Upper lobe of left lung (tissue), 6 donors: ENCODE measurements at places on chromosomes 13 and 19. TPM values are rescaled to one million over a fixed set of nuclear protein-coding genes. Genes with fewer than 3 reads are reported as not detected.
A peak's percentile ranks its signal among the peaks of the same experiment; 100 is the strongest.

GRCh38 chr19:47613165-47614020 lies 4.5 kb downstream of the BICRA start:
- no peaks in the 10 kb centered on the region for H3K36me3 ChIP-seq
- no peaks in the 10 kb centered on the region for H3K27me3 ChIP-seq
- no peak overlapping the region for H3K4me3 ChIP-seq
- no peak for DNase-seq
- peaks cover 33% of the 10 kb centered on the region for H3K4me1 ChIP-seq
- peak overlapping the region; percentile 58 for H3K27ac ChIP-seq

- no peak for DNase-seq
- H3K27me3 ChIP-seq = no peaks in the 10 kb centered on the region
- peaks cover 3% of the 10 kb centered on the region for H3K36me3 ChIP-seq
- H3K4me1 ChIP-seq = no peaks in the 10 kb centered on the region
- H3K4me3 ChIP-seq = no peak overlapping the region
- H3K27ac ChIP-seq = no peak overlapping the region
Measured at GRCh38 chr19:29988351-29988750, 46.3 kb downstream of the URI1 start.

GRCh38 chr13:73060251-73061160 lies 1.7 kb downstream of the KLF5 start:
- H3K4me3 ChIP-seq = peak overlapping the region; percentile 83
- no peaks in the 10 kb centered on the region for H3K36me3 ChIP-seq
- no peaks in the 10 kb centered on the region for H3K27me3 ChIP-seq

GRCh38 chr13:79659121-79659521 lies 178.2 kb downstream of the NDFIP2 start:
- no peak overlapping the region for H3K4me3 ChIP-seq
- H3K4me1 ChIP-seq = no peaks in the 10 kb centered on the region
- H3K36me3 ChIP-seq = no peaks in the 10 kb centered on the region

GRCh38 chr19:47720669-47721422 lies 7.6 kb downstream of the EHD2 start:
- peak overlapping the region; percentile 89 for H3K27ac ChIP-seq
- no peaks in the 10 kb centered on the region for H3K36me3 ChIP-seq
- no peak overlapping the region for H3K4me3 ChIP-seq
- H3K27me3 ChIP-seq = no peaks in the 10 kb centered on the region
- peaks cover 66% of the 10 kb centered on the region for H3K4me1 ChIP-seq
- no peak for DNase-seq

- no peaks in the 10 kb centered on the region for H3K27me3 ChIP-seq
- H3K36me3 ChIP-seq = peaks cover 17% of the 10 kb centered on the region
- no peak overlapping the region for H3K27ac ChIP-seq
- H3K4me3 ChIP-seq = no peak overlapping the region
- DNase-seq = no peak
Measured at GRCh38 chr19:36807029-36807428, 31.2 kb downstream of the ZNF790 start.

- H3K4me1 ChIP-seq = peaks cover 23% of the 10 kb centered on the region
- H3K27ac ChIP-seq = peak overlapping the region; percentile 40
- H3K4me3 ChIP-seq = peak overlapping the region; percentile 93
- H3K36me3 ChIP-seq = no peaks in the 10 kb centered on the region
- peak; percentile 91 for DNase-seq
Measured at GRCh38 chr19:2455851-2456570, 748 bp downstream of the LMNB2 start.

DNA sequence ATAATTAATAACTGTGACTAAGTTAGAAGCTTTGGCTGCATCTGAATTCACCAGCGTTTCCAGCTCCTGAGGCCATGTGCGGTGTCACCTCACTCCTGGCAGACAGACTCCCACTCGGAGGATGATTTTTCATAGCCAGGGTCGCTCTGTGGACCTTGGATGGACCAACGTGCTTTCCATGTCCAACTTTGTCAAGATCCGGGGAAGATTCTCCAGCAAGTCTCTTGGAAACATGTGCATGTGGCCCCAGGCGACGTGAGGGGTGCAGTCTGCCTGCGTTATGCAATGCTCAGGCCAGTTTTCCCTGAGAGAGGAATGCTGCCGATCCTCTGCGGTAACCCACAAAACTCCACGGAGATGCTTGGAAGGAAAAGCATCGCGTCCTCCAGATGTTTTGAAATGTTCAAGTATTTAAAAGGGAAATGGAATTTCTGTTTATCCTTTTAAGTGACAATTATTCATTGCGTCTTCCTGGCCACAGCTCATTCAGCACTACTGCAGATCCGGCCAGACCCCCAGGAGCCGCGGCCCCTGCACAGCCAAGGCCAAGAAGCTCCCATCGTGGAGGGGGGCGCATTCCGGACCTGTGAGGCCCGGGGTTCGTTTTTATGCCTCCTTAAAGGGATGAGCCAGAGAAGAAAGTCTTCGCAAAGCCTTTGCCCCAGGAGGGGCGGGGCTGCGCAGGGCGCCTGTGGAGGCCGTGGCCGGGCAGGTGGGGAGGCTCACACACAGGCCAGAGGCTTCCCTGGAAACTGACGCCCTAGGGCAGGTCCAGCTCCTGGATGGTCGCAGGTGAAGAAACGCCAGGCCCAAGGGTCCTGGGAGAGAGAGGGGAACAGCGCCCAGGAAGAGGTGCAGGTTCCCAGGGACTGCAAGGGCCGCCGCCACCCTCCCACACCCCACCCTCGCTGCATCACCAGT lies 46.0 kb downstream of the C13orf46 start:
- H3K27me3 ChIP-seq = no peaks in the 10 kb centered on the region
- no peak overlapping the region for H3K4me3 ChIP-seq
- DNase-seq = peak; percentile 81
- H3K4me1 ChIP-seq = peaks cover 9% of the 10 kb centered on the region
- H3K36me3 ChIP-seq = no peaks in the 10 kb centered on the region
- H3K27ac ChIP-seq = no peak overlapping the region

- no peaks in the 10 kb centered on the region for H3K4me1 ChIP-seq
- no peak for DNase-seq
- no peak overlapping the region for H3K27ac ChIP-seq
- no peak overlapping the region for H3K4me3 ChIP-seq
- H3K36me3 ChIP-seq = no peaks in the 10 kb centered on the region
Measured at GRCh38 chr19:7381073-7381390, 32.3 kb downstream of the ARHGEF18 start.

GRCh38 chr13:105167385-105167784 lies 1368.1 kb downstream of the EFNB2 start:
- H3K36me3 ChIP-seq = no peaks in the 10 kb centered on the region
- no peak overlapping the region for H3K4me3 ChIP-seq
- no peak overlapping the region for H3K27ac ChIP-seq
- H3K27me3 ChIP-seq = no peaks in the 10 kb centered on the region
- no peak for DNase-seq

DNA sequence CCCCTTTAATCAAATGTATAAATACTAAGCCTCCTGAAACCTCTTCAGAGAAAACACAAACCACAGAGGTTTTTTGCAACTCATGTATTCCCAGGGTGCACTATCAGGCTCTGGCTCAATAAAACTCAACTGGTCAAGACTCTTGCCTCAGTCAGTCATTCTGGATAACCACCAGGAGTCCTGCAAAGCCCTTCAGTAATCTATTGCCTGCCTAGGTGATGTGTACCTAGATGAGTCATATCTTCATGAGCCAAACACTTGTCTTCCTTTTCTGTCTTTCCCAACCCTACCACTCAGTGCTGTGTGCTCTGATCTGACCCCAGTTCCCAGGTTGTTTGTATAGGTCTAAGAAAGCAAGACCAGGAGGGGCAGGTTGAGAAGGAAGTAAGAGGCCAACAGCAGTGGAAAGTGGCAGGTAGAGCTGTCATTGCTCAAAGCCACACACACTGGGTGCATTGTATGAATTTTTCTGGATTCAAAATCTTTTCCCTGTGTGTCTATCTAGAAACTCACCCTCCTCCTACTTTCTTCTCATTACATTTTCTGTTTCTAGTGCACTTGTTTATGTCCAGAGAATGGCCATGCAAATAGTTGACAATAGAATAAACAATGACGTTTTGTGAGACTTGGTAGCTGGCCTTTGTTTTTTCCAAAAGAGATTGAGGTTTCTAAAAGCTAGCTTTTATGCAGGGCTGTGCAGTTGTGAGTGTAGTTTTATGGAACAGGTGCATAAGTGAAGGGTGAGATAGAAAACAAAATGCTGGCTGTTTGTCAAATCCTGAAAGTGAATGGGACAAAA lies 48.1 kb downstream of the PSG1 start:
- no peaks in the 10 kb centered on the region for H3K27me3 ChIP-seq
- H3K4me3 ChIP-seq = no peak overlapping the region
- no peaks in the 10 kb centered on the region for H3K4me1 ChIP-seq

DNA sequence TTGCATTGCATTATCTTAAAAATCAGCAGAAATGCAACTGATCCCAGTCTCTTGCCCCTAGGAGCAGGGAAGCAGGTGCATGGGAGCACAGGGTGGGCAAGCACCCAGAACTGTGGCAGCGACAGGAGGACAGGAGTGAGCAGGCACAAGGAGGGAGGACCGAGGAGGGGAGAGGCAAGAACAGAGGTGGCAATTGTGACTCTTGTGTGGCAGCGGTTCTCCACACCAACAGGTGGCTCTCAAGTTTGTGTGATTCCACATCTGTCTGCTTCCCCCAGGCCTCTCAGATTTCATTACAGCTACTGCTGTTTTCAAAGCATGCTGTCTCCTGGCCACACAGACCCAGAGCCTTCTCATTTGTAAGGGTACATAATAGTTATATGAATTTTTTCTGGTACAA lies 108.5 kb downstream of the STK24 start:
- no peak for DNase-seq
- H3K27me3 ChIP-seq = no peaks in the 10 kb centered on the region
- peaks cover 74% of the 10 kb centered on the region for H3K36me3 ChIP-seq
- H3K4me1 ChIP-seq = peaks cover 14% of the 10 kb centered on the region
- no peak overlapping the region for H3K4me3 ChIP-seq
- no peak overlapping the region for H3K27ac ChIP-seq

DNA sequence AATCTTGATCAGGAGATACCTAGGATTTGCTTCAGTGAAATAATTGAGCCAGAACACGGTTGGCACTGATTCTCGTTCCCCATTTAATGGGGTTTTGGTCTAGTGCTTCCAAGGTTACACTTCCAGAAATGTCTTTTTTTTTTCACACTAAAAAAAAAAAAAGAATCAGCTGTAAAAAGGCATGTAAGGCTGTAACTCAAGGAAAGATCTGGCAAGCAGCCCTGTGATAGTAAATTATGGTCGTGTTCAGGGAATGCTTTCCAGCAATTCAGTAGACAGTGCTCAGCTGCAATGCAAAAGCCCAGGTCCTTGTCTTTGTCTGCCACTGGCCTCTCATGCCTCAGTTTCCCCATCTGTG lies 27.2 kb upstream of the NDUFS7 start:
- no peak for DNase-seq
- H3K27ac ChIP-seq = no peak overlapping the region
- H3K36me3 ChIP-seq = no peaks in the 10 kb centered on the region
- H3K4me1 ChIP-seq = peaks cover 24% of the 10 kb centered on the region

GRCh38 chr19:54426291-54426931 lies 11.1 kb downstream of the TTYH1 start:
- no peak for DNase-seq
- peaks cover 14% of the 10 kb centered on the region for H3K4me1 ChIP-seq
- no peaks in the 10 kb centered on the region for H3K36me3 ChIP-seq
- no peaks in the 10 kb centered on the region for H3K27me3 ChIP-seq
- no peak overlapping the region for H3K4me3 ChIP-seq

- peak overlapping the region; percentile 88 for H3K4me3 ChIP-seq
- peaks cover 10% of the 10 kb centered on the region for H3K27me3 ChIP-seq
- H3K4me1 ChIP-seq = peaks cover 25% of the 10 kb centered on the region
- H3K27ac ChIP-seq = peak overlapping the region; percentile 79
Measured at GRCh38 chr19:8209462-8210378, 550 bp downstream of the CERS4 start.

DNA sequence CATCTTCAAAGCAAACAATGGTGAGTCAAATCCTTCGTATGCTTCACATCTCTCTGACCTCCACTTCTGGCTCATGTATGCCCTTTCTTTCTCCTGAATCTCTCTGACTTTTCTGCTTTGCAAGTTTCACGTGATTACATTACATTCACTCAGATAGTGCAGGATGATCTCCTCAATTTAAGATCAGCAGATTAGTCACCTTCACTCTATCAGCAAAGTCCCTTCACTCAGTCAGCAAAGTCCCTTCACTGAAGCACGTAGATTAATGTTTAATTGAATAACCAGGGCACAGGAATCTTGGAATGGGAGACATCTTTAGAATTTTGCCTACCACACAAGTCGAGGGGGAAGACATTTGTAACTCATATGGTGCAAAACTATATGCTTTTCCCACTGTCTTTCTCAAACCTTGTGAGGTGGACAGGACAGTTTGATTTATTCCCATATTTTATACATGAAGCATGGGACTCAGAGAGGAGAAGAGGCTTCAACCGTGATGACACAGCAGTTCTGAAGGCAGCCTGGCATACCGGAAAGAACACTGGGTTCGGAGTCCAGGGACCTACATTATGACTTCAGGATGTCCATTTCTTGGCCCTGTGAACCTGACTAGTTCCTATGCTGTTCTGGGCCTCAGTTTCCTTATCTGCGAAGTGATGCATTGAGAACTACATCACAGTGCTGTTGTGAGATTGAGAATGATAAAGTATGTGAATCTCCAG lies 23.3 kb downstream of the SIGLECL1 start:
- H3K27me3 ChIP-seq = no peaks in the 10 kb centered on the region
- H3K27ac ChIP-seq = no peak overlapping the region
- H3K36me3 ChIP-seq = no peaks in the 10 kb centered on the region
- no peaks in the 10 kb centered on the region for H3K4me1 ChIP-seq

DNA sequence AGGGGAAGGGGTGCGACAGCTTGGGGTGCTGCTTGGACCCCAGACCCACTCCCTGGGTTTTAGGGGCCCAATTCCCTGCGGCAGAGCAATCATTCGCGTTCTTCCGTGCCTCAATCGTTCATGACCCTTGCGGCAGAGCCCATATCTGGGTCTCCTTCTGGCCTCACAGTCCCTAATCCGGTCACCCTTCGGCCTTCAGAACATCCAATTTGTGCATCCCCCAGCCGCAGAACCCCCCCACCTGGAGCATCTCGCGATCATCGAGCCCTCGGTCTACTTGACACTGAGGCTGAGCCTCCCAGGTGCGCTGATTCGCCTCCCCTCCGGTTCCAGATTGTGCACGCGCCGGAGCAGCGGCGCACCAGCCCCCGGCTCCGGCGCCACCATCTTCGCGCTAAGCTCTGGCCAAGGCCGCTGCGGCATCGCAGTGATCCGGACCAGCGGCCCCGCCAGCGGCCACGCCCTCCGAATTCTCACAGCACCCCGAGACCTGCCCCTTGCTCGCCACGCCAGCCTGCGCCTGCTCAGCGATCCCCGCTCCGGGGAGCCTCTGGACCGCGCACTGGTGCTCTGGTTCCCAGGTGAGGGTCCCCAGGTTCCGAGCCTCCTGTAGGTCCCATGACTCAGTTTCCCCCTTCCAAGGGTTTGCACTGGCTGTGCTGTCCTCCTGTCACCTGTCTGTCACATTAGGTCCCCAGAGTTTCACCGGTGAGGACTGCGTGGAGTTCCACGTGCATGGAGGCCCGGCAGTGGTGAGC lies 501 bp downstream of the GTPBP3 start:
- no peaks in the 10 kb centered on the region for H3K36me3 ChIP-seq
- peak overlapping the region; percentile 46 for H3K4me3 ChIP-seq
- no peaks in the 10 kb centered on the region for H3K27me3 ChIP-seq
- no peak for DNase-seq
- H3K4me1 ChIP-seq = peaks cover 36% of the 10 kb centered on the region

ZNF283 gene
- total RNA-seq = 11.7 TPM

LILRB4 gene
- total RNA-seq = 55.5 TPM

CDC16 gene
- total RNA-seq = 46.6 TPM

GAS6 gene
- total RNA-seq = 129 TPM

ELOF1 gene
- total RNA-seq = 31.3 TPM

CEACAM7 gene
- total RNA-seq = not detected

LCP1 gene
- total RNA-seq = 331 TPM

MIA gene
- not detected for total RNA-seq

KLF1 gene
- 0.40 TPM for total RNA-seq

IL4I1 gene
- total RNA-seq = 5.0 TPM

ENOX1 gene
- 0.46 TPM for total RNA-seq
